Renal pelvis (tissue), 12 donors: ENCODE measurements at places on chromosomes 7 and 10.
A peak's percentile ranks its signal among the peaks of the same experiment; 100 is the strongest.

DNA sequence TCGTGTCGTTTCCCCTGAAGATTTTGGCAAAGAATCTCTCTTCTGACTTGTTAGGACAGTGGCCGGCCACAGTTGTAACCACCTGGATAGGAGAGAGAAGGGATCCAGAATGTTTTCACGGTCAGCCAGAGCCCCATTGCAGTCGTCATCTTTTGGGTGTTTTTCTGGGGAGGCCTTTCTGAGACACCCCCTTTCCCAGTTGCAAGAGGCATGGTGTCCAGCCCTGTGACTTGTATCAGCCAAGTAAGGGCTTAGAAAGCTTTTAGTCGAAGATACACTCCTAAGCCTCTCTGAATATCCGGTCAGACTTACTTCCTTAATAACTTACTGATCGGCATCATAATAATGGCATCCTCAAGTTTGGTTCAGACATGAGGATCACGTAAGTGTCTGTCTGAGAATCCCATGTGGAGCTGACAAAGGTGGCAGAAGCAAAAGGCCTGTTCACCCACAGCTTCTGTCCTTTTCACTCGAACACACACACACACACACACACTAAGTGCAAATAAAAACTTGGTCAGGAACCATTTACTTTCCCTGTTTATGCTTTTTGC lies 435.7 kb upstream of the GALNT17 start:
- DNase-seq, result no peak

DNA sequence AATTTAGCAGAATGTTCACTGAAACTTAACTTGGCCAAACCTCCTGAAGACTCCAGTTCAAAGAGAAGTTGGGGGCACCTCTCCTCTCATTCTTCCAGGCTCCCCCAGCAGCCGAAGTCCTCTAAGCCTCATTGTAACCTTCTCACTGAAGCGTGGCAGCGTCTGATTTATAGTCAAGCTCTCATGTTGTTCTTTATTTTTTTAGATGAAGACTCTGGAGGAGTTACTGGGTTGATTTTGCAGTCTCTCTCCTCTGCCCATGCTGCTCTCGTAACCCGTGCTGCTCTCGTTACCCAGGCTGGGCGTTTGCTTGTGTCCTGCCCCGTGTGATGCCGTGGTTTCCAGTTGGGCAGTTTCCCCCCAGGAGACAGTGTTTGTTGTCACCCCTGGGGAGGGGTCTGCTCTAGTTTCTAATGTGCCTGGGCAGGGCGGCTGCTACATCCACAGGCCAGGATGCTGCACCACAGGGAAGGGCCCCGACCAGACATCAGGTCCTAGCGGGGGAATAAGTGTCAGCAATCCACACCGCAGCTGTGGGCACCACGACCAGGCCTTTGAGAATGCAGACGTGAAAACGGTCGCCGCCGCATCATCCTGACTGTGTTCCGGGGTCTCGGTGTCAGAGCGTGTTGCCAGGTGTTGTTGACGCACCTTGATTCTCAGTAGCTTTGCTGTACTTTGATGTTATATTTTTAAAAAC lies 65.2 kb downstream of the WDR37 start:
- peak; percentile 75 for DNase-seq

- DNase-seq, result no peak
Measured at GRCh38 chr10:74862625-74863024, 36.2 kb downstream of the KAT6B start.

- DNase-seq, result no peak
Measured at GRCh38 chr7:18213652-18214051, 186.0 kb upstream of the PRPS1L1 start.

GRCh38 chr7:24778543-24779282 lies 21.4 kb upstream of the GSDME start:
- DNase-seq, result no peak

GRCh38 chr7:149367418-149368180 lies 93.3 kb downstream of the ZNF777 start:
- DNase-seq, result no peak

- DNase-seq, result no peak
Measured at GRCh38 chr10:124401633-124402032, 17.1 kb downstream of the OAT start.

GRCh38 chr7:93359520-93360198 lies 127.5 kb downstream of the VPS50 start:
- DNase-seq, result no peak

- DNase-seq, result no peak
Measured at GRCh38 chr10:100749309-100750217, 4.2 kb downstream of the PAX2 start.

GRCh38 chr10:75772153-75772887 lies 340.9 kb downstream of the LRMDA start:
- DNase-seq, result peak; percentile 72

DNA sequence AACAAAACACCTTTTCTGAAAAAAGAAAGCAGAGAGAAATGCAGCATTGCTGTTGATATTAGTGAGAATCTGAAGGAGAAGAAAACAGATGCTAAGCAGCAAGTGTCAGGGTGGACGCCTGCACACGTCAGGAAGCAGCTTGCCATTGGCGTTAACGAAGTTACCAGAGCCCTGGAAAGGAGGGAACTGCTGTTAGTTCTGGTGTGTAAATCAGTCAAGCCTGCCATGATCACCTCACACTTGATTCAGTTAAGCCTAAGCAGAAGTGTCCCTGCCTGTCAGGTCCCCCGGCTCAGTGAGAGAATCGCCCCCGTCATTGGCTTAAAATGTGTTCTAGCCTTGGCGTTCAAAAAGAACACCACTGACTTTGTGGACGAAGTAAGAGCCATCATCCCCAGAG lies 6.4 kb downstream of the RPP38 start:
- DNase-seq, result no peak

GRCh38 chr10:241451-241850 lies 106.2 kb downstream of the ZMYND11 start:
- DNase-seq, result no peak

DNA sequence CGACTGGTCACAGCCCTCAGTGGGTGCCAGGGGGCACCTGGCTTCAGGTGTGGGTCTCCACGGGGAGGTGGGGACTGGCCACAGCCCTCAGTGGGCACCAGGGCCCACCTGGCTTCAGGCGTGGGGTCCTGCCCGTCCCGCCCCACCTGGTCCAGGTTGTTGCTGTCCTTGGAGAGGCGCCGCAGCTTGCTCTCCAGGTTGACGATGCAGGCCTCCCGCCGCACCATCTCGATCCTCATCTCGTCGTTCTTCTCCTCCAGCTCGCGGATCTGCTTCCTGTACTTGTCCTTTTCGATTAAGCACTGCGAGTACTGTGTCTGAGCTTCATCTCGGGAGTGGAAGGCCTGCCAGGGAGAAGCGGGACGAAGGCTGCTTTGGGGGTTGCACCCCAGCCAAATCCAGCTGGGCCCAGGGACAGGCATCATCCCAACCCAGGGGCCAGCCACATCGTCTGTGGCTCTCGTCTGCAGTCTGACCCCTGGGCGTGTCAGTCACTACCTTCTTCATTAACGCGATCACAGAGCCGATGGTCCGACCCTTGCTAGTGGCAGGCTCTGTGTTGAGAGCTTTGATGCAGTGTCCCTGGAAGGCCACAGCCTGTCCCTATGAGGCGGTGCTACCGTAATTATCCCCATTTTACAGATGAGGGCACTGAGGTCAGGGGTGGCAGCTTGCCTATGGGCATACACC lies 92.9 kb upstream of the GNA12 start:
- DNase-seq, result no peak

DNA sequence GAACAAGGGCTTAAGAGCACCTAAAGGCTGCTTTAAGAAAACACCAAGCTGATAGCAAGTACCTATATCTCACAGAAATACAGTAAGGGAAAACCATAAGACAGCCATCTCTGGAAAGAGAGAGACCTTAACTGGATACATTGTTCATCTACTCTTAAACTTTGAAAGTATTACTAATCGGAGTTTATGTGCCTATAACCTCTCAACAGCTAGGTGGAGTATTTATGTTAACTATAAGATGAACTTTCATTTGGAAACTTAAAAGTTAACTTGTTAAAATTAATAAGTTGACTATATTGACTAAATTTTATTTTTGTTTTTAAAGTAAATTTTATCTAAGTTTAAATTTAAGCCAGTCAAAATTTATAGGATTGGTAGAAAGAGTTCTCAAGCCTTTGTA lies 90.6 kb downstream of the USP6NL start:
- DNase-seq, result no peak

DNA sequence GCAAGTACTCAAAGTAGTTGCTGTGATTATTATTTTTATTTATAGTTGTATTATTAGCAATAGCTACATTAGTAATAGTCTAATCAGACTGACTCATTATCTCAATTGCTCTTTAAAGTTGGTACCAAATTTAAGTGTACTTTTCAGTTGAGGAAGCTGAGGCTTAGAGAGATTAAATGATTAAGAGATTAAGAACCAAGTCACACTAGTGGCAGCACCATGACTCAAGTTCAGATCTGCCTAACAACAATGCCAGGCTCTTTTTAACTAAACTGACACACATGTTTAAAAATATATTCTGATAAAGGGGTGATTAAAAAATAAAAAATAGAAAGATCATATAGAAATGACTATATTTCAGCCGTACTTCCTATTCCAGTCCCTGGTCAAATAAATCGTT lies 42.0 kb downstream of the FZD1 start:
- DNase-seq, result no peak

- no peak for DNase-seq
Measured at GRCh38 chr10:14439451-14440259, 108.9 kb upstream of the FRMD4A start.

DNA sequence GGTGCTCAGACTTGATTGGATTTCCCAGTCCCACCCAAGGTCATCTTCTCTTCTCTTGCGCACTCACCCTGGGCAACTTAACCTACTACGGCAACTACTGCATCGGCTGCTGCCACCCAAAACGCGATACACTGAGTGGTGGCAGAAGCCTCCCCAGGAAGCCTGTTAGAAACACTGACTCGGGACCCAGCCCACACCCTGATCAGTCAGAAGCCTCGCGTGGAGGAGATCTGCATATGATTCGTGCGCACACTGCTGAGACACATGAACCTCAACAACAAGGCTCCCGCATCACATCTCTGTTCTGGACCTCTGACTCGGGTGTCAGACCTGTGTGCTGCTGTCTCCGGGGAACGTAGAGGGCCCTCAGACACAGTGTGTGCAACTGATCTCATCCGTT lies 419.5 kb downstream of the PAXIP1 start:
- no peak for DNase-seq

GRCh38 chr7:106418526-106418925 lies 133.7 kb upstream of the NAMPT start:
- DNase-seq, result no peak

GRCh38 chr10:61870526-61870895 lies 31.0 kb upstream of the ARID5B start:
- DNase-seq, result no peak

DNA sequence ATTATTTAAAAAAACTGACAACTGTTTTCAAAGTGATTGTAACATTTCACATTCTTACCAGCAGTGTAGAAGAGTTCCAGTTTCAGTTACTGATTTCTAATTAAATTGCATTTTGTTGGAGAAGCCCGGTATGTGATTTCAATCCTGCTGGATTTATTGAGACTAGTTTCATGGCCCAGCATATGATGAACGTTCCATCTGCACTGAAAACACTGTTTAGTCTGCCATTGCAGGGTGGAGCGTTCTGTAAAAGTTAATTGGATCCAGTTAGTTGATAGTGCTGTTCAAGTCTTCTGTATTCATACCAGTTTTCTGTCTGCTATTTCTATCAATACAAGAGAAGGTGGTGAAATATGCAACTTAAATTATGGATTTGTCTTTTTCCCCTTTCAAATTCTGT lies 37.3 kb upstream of the CCNY start:
- no peak for DNase-seq

DNA sequence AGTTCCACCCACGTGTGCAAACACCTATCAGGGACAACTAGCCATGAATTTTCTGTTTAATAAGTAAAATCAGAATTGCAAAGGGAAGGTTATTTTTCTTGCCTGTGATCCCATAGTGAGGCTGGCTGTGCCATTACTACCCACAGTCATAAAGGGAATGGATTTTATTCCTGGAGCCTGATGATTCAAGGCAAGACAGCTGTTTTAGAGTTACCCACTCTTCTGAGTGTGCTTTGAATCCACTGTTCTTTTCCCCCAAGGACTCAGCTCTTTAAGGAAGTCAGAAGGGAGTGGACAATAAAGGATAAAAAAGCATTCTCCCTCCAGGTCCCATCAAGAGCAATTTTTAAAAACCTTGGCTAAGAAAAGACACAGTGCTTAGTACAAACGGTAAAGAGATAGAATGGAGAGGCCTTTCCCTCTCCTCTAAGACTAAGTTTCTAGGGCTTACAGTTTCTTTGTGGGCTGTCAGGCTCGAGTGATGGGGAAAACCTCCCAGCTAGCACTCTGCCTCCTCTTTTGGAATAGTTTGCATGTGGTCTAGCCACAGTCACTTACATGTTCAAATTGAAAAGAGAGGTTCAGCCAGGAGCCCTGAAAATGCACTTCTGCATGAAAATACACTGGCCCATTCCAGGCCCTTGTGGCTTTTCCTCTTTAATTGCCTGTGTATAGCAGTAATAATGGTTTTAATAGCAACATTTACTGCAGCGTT lies 5.1 kb upstream of the LRRC4 start:
- no peak for DNase-seq

DNA sequence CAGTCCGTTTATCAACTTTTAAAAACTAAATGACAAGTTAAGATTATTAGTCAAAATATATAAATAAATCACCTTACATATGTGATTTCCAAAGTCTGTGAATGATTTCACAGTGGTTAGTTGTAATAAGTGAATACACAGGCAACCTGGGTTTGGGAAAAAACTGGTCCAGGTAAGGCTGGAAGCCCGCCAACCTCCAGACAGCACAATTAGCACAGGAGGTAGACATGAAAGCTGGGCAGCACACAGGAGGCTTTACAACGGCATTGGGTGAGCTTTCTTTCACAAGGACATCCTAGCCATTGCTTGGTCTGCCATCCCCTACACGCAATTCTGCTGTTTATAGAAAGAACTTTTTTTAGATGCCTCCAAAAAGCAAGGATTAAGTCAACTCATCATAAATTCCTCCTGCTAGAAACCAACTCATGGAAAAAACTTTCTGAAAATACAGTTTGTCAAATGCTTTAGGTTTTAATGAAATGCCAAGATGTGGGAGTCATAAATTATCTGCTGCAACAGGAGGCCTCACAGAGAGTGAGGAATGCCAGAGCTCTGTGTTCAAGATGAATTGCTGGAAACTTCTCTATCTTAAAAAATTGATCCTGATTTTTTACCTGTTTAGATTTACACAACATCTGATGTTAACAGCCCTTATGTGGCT lies 346.8 kb upstream of the NFE2L3 start:
- DNase-seq, result no peak

DNA sequence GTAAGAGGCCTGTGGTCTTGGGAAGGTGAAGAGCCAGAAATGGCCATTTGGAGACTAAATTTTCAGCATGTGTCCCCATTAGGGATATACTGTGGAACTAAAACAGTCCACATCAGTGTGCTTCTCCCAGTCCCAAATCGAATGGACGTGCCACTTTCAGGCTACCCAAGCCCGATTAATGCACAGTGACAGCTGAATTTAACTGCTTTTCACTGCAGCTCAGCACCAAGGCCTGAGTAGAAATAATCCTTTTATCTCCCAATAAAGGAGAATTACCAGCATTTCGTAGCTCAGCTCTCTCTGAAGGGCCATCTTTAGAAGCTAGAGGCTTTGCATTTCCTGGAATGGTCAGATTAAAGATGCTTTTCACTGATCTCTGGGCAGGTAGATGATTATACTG lies 183.3 kb downstream of the NPSR1 start:
- DNase-seq, result no peak

GRCh38 chr10:83991986-83992753 lies 147.1 kb upstream of the GHITM start:
- peak; percentile 33 for DNase-seq

GRCh38 chr10:128092454-128092853 lies 33.8 kb downstream of the MKI67 start:
- no peak for DNase-seq
